ENCODE measurements at places on chromosomes 13 and 19.
A peak's percentile ranks its signal among the peaks of the same experiment; 100 is the strongest.

DNA sequence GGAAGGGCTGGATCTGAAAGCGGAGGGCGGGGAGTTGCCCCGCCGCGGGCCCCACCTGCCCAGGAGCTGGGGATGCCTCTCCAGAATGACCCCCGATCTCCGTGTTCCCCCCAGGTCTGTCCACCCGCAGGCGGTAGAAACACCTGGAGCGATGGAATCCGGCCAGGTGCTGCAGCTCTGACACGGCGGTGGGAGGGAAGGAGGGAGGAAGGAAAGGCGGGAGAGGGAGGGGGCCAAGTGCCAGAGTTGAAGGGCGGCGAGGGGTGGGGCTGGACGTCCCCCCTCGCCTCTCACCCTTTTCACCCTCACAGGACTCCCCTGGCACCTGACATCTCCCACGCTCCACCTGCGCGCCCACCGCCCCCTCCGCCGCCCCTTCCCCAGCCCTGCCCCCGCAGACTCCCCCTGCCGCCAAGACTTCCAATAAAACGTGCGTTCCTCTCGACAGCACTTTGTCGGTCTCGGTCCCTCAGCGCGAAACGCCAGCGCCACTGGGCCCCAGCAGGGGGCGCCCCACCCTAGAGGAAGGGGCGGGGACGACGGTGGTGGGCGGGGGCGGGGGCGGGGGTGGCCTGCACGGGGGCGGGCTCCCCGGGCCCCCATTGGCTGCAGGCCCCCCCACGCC lies 337 bp upstream of the FXYD7 start:
- DNase-seq, result no peak

- DNase-seq, result no peak
Observed at GRCh38 chr19:28465371-28466086, 747.4 kb downstream of the UQCRFS1 start.

GRCh38 chr19:37929355-37929923 lies 22.4 kb downstream of the SIPA1L3 start:
- DNase-seq, result no peak

- no peak for DNase-seq
Observed at GRCh38 chr13:98184792-98185191, 7.7 kb upstream of the RNF113B start.

DNA sequence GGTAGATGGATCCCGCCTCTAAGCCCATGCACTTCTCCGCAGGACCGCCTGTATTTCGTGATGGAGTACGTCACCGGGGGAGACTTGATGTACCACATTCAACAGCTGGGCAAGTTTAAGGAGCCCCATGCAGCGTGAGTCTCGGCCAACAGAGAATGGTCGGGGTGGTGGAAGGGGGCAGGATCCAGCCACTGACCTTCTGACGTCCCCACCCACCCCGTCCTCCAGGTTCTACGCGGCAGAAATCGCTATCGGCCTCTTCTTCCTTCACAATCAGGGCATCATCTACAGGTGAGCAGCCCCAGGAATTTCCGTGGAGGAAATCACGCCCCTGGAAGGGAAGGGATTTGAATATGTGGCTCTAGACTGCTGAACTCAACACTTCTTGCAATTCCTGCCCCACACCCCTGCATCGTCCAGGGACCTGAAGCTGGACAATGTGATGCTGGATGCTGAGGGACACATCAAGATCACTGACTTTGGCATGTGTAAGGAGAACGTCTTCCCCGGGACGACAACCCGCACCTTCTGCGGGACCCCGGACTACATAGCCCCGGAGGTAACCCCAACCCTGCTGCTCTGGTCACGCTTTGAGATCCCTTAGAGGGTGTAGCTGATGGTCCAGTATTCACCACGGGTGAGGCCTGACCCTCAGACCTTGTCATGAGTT lies 8.8 kb upstream of the CACNG7 start:
- no peak for DNase-seq

- no peak for DNase-seq
Observed at GRCh38 chr19:48493718-48494401, 17.8 kb downstream of the LMTK3 start.

DNA sequence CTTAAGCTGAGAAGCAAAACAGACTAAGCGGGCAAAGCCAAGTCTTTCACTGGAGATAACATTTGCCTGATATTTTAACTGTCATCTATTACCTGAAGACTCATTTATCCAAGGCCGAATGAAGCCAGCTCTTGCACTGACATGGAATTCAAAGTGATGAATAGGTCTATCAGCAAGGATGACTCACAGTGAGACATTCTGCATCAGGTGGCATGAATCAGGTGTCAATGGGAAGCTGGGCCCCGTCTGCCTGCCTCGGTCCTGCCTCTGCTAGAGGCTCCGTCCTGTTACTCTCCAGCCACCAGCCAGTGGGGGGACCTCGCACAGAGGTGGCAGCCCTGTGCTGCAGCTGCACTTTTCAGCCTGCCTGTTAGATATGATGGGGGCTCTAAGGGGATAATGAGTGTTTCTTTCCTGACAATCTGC lies 23.5 kb downstream of the STARD13 start:
- peak; percentile 47 for DNase-seq

DNA sequence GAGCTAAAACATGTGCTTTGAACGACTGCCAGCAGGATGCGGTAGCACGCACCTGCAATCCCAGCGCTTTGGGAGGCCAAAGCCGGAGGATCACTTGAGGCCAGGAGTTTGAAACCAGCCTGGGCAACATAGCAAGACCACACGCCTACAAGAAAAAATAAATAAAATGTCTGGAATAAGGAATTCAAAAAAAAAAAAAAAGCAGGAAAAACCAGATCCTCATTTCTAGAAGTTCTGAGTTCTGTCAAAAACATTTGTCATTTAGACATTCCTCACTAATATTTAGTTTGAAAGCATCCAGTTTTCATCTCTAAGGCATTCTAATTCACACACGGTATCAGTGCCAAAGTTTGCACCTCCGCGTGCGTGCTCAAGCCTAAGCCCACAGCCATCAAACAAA lies 36.9 kb upstream of the USE1 start:
- DNase-seq, result no peak

- DNase-seq, result no peak
Observed at GRCh38 chr19:15453906-15454860, 4.4 kb upstream of the WIZ start.

DNA sequence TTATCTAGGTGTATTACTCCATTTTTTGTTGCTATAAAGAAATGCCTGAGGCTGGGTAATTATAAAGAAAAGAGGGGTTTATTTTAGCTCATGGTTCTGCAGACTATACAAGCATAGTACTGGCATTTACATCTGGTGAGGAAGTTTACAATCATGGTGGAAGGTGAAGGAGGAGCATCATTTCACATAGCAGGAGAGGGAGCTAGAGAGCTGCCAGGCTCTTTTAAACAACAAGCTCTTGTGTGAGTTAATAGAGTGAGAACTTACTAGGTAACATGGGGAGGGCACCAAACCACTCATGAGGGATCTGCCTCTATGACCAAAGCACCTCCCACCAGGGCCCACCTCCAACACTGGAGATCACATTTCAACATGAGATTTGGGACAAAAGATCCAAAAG lies 221.7 kb upstream of the GPC6 start:
- DNase-seq, result no peak

- peak; percentile 51 for DNase-seq
Observed at GRCh38 chr19:35090506-35091214, 25.0 kb upstream of the FXYD3 start.

- DNase-seq, result no peak
Observed at GRCh38 chr13:112782429-112783010, 92.7 kb downstream of the ATP11A start.

- no peak for DNase-seq
Observed at GRCh38 chr13:59793107-59793506, 370.6 kb downstream of the DIAPH3 start.

DNA sequence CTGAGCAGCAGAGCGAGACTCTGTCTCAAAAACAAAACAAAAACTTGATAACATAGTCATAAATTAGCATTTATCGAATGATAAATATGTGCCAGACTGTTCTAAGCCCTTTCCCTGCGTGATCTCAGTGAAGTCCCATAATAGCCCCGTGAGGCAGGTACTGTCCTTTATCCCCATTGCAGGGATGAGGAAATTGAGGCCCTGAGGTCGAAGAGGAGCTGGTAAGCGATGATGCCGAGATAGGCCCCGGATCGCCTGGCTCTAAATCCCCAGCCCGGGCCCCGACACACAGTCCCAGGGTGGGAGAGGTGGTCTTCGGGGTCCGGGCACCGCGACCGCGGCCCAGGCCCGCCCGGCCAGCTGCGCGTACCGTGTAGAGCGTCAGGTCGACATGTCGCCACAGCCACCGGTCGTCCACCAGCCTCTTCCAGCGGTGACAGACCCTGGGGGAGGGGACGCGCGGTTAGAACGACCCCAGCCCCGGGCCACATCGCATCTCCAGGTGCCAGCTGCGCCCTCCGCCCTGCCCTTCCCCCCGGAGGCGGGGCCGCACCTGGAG lies 625 bp downstream of the FBXL12 start:
- DNase-seq, result no peak

DNA sequence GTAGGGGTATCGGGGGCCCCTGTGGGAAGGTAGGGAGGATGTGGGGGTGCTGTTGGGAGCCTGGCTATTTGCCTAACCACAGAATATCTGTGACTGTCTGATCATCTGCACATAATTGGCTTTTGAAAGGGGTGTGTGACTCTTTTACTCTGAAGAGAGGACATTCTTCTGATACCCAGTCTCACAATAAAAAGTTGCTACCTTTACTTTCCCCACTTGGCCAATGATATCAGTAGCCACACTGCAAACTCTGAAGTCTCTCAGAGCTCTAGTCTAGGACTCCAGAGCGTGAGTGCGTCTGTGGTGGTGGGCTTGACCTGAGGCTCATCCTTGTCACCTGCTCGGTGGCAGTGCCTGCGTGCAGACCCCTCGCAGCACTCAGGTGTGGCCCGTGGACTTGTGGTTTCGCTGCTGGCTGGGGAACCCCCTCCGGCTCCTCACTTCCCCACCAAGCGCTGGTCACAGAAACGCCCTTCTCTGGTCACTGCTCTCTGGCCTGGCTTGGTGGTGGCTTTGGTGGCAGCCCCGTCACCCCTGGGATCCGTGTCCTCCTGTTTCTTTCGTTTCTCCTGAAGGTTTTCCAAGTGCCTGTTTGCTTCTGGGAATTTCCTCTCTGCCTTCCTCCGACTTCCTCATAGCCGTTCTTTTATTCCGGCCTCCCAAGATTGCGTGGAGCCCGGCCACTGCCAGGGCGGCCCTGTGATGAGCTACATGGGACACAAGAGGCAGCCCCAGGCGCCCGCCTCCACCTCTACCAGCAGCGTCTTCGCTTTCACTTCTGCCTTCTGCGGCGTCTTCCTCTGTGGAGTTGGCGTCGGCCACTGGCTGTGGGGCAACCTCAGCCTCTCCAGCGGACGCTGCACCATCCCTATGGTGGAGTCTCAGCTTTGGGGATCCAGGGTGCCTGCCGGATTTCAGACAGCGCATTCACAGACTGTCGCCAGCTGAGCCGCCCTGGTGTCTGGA lies 78.0 kb downstream of the ATP11A start:
- DNase-seq, result no peak

GRCh38 chr19:55247621-55248099 lies 11.2 kb downstream of the PPP6R1 start:
- DNase-seq, result no peak

- DNase-seq, result no peak
Observed at GRCh38 chr13:40537146-40537895, 129.1 kb downstream of the FOXO1 start.

GRCh38 chr13:24684600-24684998 lies 4.4 kb downstream of the ATP12A start:
- no peak for DNase-seq

DNA sequence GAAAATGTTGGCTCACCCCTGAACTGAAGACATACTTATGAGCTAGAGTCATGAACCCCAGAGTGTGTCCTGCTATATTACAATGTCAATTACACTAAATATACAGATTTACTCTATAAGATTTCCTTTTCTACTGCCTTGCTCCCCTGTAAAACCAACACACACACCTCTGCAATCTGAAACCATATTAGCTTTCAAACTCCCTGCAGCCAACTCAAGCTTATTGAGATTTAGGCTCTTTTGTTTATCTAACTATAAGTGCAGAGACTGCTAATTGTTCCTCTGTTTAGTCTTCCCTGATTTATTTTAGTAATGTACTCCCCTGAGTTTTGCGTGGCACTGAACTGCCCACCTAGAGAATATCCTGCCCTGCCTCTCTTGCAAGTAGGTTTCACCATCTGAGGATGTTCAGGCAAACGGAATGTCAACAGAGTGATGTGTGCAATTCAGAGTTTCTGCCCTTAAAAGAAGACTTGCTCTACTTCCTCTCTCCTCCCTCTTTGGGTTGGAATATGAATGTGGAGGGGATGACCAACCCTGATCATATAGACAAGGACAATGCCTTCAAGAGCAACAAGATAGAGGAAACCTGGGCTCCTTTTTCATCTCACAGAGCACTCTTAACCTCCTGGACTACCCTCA lies 22.3 kb downstream of the FAM216B start:
- DNase-seq, result no peak

- no peak for DNase-seq
Observed at GRCh38 chr13:39422845-39423565, 180.0 kb downstream of the LHFPL6 start.

DNA sequence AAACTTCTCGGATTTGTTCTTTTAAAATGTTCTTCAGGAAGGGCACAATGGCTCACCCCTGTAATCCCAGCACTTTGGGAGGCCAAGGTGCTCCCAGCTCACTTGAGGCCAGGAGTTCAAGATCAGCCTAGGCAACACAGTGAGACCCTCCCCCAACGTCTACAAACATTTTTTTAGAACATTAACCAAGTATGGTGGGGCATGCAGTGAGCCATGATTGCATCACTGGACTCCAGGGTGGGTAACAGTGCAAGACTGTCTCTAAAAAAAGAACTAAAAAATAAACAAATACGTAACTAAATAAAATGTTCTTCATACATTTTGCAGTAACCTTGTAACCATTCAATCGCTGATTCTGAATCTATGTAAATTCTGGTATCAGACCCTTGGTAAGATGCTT lies 2.1 kb upstream of the IPO5 start:
- DNase-seq, result no peak

DNA sequence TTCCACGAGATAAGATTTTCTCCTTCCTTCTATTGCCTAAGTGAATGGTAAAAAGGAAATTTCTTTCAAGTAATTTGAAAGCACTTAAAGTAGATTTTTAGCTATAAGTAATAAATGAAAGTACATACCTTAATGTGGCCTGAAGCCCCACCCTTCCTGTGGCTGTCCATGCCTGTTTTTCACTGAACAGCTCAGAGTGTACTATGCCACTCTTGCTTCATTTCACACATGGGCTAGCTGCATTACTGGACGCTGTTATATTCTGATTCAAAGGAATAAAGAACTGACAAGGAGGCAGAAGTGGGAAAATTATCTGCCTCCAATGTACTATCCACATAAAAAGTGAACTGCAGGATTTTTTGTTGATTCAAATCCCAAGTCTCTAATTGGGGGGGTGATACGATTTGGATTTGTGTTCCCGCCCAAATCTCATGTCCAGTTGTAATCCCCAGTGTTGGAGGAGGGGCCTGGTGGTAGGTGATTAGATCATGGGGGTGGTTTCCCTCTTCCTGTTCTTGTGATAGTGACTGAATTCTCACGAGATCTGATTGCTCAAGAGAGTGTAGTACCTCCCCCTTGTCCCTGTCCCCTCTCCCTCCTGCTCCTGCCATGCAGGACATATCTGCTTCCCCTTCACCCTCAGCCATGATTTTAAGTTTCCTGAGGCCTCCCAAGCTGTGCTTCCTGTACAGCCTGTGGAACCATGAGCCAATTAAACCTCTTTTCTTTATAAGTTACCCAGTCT lies 154.7 kb upstream of the SGCG start:
- no peak for DNase-seq

Data from mucosa of gallbladder (tissue), 1 donor.